ENCODE measurements at places on chromosomes 5 and 9.

DNA sequence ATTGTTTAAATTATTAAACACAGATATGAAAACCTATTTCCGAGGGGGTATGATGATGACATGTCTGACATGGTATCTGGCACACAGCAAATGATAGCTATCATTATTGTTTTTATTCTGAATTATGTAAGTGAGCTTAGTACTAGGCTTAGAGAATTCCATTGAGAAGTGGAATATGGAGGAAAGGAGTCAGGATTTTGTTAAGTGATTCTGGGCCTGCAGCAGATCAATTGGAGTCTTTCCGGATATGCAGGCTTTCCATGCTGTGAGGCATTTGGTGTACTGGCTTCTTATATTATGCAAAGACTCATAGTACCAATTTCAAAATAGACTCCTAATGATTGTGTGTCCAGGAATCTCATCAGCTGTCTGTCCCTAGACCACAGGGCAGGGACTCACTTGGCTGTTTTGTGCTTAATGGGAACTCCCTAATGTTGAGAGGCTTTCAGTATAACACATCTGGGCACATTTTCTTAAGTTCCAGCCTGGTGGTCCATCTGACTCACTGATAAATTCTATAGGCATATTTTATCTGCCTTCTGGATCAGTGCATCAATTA is 180.0 kb upstream of the KLF9 start:
- DNase-seq: no peak

GRCh38 chr5:30574761-30575160 is 618.7 kb upstream of the CDH6 start:
- no peak for DNase-seq

DNA sequence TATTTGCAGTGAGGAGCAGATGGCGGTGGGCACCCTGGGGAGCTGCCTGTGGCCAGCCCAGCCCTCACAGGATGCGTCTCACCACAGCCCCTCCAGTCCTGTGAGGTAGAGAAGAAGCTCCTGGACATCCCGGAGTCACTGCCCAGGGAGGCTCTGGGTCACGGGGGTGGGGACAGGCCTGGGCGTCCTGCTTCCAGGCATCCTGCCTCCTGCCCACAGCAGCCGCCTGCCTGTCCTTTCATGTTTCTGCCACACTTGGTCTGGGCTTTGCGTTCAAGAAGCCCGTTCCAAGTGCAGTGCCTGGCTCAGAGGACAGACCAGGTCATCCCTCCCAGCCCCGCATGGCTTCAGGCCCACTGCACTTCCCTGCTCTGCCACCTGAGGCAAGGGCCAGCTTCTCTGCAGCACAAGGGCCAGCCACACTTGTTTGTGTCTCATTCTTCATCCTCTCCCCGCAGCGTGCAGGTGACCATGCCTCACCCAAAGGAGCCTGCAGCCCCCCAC is 38.2 kb downstream of the ZDHHC11B start:
- DNase-seq: no peak

DNA sequence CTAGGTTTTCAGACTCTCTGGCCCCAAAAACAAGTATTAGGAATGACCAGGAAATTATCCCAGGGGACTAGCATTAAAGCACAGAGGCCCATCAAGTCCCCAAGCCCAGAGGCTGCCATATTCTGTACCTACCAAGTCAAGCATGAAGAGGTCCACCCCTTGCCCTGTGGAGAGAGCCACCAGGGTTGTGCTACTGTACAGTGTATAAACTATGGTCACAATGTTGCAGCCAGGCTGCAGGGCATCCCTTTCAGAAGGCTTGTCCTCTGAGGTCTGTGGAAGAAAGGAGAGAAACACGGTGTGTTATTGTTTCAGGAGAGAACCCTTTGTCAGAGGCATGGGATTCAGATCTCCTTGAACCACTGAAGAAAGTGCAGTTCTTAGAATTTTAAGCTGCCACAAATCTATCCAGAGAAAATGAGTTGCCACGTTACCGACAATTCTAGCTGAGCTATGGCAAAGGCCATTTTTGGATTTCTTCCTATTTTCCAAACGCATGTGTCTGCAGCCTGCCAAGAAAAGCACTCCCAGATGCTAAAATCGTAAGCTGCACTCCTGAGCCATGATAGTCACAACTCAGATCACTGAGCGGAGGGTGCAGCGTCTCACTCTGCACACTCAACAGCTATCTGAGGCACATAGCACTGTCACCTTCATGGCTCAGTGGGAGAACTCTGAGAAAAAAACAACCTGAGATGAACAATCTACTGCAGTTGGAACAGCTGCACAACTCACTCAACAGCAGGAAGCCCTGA is 45.5 kb upstream of the SPATA31E1 start:
- no peak for DNase-seq

DNA sequence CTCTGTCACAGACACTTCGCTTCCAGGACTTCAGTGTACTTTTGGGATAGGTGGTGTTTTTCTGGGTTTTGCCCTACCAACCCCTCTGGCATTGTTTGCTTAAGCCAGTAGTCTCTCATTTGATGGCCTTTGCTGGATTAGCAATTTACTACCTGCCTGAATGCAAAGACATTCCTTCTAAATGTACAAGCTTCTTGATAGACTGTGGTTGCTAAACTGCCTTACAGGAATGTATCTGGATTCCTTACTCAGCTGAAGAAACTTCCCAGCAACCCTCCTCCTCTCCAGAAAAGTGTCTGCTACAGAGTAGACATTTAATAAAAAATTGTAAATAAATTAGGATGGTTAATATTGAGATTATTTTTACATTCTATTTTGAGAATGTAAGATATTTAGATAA is 1916.7 kb downstream of the EFNA5 start:
- DNase-seq: no peak

DNA sequence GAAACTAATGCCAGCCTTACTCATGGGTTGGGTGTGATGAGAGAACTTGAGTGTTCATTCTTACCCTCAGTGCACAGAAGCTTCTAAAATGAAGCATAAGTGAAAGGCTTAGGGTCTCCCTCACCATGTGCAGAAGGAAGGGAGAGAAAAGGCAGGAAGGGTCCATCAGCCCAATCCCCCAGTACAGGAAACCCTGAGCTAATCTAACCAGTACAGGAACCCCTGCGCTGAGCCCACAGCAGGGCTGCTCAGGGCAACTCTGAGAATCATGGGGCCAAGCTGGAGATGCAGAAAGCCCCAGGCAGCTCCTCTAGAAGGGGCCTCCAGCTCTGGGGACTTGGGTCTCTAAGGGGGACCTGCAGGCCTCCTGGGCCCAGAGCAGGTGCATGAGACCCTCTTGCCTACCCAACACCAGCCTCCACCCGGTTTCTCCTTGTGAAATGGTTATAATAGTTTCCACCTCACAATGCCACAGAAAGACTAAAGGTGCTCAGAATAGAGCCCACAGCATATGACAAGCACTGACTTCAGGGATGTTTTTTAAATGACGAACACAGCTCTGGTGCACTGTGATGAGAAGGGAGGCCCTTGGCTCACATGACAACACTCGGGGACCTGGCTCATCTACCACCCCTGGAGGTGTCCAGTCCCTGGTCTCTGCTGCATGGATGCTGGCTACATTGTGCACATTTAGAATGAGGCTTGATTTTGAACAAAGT is 190.1 kb downstream of the ACTL7B start:
- no peak for DNase-seq

GRCh38 chr9:88852794-88853193 is 138.5 kb upstream of the S1PR3 start:
- DNase-seq: no peak

DNA sequence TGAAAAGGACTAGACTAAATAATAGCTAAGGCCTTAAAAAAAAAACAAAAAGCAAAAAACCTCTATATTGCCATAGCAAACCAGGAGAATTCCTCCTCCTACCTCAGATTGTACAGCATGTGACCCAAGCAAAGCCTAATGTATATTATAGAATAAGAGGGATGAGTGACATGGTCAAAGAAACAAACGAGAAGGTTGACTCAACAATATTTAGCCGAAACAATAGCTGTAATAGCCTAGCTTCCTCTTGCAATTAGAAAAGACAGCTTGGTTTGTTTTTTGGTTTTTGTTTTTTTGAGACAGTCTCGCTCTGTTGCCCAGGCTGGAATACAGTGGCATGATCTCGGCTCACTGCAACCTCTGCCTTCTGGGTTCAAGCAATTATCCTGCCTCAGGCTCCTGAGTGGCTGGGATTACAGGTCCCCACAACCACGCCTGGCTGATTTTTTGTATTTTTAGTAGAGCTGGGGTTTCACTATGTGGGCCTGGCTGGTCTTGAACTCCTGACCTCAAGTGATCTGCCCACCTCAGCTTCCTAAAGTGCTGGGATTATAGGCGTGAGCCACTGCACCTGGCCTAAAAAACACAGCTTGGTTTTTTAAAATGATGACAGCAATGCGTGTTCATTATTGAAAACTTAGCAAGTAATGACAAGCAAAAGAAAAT is 5.6 kb downstream of the NLN start:
- no peak for DNase-seq

Data from T-helper 1 cell (primary cell).